Kidney glomerular epithelial cell (primary cell): ENCODE measurements at places on chromosomes 7 and 10.

GRCh38 chr7:45482451-45482850 is 91.7 kb upstream of the ADCY1 start:
- no peak for DNase-seq

- DNase-seq: no peak
Measured at GRCh38 chr10:72800000-72800740, 93.4 kb upstream of the OIT3 start.

- no peak for DNase-seq
Measured at GRCh38 chr10:69994262-69994661, 58.4 kb upstream of the MACROH2A2 start.

GRCh38 chr7:116511552-116512519 is 12.3 kb downstream of the CAV2 start:
- DNase-seq: peak; percentile 94

DNA sequence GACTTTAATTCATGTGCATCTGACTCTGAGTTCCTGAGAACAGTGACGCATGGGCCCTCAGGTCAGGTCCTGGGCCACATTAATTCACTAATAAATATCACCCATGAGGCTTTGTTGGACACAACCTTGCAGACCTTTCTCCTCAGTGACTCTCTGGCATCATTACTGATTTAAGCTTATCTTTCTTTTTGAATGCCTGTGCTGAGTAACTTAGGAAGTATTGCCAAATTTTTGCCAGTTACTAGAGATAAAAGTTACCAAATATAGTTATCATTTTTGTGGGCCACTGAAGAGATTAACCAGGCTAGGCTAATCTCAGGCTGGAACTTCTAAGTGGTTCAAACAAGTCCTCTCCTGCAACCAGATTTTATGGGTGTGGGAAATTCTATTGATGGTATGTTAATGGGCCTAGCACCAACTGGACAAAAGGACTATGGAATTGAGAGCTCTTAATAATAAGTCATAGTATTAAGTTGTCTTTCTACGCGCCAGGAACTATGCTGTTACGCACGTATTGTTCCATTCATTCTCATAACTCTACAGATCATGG is 28.8 kb upstream of the PRTFDC1 start:
- DNase-seq: no peak

- DNase-seq: no peak
Measured at GRCh38 chr10:59876695-59877094, 29.7 kb downstream of the CCDC6 start.

DNA sequence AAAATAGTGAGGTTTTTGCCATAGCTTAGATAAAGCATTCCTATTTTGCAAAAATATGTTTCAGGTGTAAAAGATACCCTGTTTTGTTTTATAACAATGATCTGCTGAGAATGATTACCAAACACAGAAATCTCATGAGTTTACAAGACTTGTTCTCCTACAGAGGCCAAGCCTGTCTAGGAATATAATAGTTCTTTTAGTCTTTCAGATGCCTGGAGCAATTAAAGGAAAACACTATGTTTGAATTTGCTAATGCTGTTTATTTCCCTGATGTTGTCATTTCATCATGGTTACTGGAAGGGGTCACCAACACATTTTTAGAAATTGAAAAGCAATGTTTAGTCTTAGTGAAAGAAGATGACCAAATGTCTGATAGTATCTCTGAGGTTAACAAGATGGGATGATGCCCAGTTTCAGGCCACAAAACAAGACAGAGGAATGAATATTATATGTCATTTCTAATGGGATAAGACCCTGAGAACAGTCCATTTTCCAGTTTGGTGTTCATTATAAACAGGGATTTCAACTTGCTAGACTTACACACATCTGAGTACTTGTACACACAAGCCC is 559.9 kb downstream of the INHBA start:
- DNase-seq: no peak

- no peak for DNase-seq
Measured at GRCh38 chr7:3518546-3518945, 217.5 kb downstream of the SDK1 start.

GRCh38 chr7:45181286-45181960 is 23.8 kb downstream of the RAMP3 start:
- no peak for DNase-seq

- no peak for DNase-seq
Measured at GRCh38 chr10:98967601-98968000, 268.1 kb downstream of the HPSE2 start.

- no peak for DNase-seq
Measured at GRCh38 chr10:14362104-14362503, 31.4 kb upstream of the FRMD4A start.

- DNase-seq: no peak
Measured at GRCh38 chr7:158953912-158954311, 97.6 kb downstream of the DYNC2I1 start.

GRCh38 chr7:109694149-109695071 is 1124.7 kb downstream of the DNAJB9 start:
- DNase-seq: no peak

DNA sequence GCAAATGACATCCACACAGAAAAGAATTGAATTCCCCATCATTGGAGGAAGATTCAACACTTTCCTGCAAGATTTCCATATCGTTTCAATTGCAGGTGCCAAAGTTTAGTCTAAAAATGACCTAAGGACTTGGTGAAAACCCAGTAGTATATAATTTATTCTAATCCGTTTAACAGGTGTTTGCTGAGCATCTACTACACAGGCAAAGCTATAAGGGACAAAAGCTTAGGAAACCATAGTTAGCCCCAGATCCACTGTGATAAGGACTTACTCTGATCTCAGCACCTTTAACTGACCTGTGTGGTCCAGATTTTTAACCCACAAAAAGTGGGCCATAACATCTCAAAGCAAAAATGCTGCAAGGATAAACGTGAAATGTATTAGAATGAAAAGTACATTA is 19.1 kb downstream of the UBE2H start:
- no peak for DNase-seq

GRCh38 chr10:31272841-31273240 is 46.2 kb upstream of the ZEB1 start:
- no peak for DNase-seq
